Mesothelial cell of epicardium (in vitro differentiated cells): ENCODE measurements at places on chromosomes 13 and 19.

DNA sequence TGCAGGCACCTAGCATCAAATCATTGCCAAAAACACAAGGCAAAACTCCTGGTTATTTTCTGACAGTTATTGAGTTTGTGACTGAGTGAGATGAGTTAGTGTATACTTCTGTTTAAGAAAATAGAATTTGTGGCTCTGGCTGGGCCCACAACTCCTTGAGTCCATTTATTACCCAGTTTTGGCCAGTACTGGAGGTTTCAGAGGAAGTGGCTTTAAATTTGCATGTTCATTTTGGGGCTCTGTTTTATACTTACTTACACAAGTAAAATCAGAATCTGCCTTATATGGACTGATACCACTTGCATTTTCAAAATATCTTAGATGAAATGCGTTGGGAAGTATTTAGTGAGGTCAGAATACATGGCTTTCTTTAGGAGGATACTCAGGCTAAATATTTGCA is 29.0 kb downstream of the TNFSF11 start:
- no peak for DNase-seq

DNA sequence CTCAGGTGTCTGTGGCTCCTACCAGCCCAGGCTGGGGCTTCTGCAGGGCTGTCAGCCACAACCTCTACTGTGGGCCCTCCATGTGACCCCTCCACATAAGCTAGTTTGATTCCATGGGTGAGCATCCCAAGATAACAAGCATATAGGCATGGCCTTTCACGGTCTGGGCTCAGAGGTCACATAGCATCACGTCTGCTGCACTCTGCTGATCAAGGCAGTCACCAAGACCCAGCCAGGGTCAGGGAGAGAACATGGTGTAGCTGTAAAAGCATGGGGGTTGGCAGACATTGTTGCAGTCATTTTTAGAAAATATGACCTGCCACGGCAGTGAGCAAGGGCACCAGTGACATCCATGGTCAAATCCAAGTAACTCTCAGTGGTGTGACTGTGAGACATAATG is 698.8 kb downstream of the UQCRFS1 start:
- no peak for DNase-seq

DNA sequence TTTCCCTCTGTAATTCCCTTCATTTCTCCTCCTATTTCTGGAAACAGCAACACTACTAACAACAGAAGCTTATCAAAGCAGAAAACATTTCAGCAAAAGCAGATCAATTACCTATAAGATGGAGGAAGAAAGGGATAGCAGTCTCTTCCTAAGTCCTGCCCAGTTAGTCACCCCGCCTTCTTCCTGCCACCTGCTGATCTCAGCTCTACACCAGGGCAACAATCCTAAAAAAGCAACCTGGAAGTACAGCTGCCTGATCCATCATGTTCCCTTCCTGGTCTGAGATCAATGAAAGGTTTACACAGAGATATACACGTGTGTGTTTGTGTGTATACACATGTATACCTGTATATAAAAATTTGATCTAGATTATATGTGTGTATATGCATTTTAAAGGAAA is 59.4 kb downstream of the TSC22D1 start:
- no peak for DNase-seq

GRCh38 chr19:11223200-11223599 is 16.2 kb upstream of the ANGPTL8 start:
- no peak for DNase-seq

- DNase-seq = no peak
These were observed 14.7 kb downstream of the TLE5 start for GRCh38 chr19:3047496-3048189.

DNA sequence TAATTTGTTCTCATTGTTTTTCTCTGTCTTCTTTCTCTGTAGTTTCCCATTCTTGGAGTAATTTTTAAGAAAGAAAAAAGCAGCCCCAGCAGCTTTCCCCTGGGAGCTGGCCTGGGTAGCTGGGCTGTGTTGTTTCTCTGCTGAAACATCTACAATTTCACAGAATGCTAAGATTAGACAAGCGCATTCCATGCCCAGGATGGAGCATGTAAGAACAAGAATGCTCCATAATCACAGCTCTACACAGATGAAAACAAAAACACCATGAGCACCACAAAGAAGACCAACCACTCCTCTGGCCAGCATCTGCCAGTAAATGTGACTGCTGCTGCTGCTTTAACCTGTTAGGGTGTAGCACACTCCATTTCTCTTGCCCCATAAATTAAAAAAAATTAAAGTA is 239.2 kb upstream of the SLITRK1 start:
- DNase-seq = no peak

GRCh38 chr13:43935878-43936277 is 56.2 kb downstream of the LACC1 start:
- DNase-seq = no peak

- no peak for DNase-seq
These were observed 70.8 kb upstream of the FGF14 start for GRCh38 chr13:102472650-102473049.

- no peak for DNase-seq
These were observed 137.3 kb downstream of the KDM4B start for GRCh38 chr19:5106191-5106726.

GRCh38 chr13:77329911-77330584 is 3.2 kb upstream of the MYCBP2 start:
- no peak for DNase-seq

GRCh38 chr19:28960986-28961705 is 251.8 kb downstream of the UQCRFS1 start:
- DNase-seq = no peak

DNA sequence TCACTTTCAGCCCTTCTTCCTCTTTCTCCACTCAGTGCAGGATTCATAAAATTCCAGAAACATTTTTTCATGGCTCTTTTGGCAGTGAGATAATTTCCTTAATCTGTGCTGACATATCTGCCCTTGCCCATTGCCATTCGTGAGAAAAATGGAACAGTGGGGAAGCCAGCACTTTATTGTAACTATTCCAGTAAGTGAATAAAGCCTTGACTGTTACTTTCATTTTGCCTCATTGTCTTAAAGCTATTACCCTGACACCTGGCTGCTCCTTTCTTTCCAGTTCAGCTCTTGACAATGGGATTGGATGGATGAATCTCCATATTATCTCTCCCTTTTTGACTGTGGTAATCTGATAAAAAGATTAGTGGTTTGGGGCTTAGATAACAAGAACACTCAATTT is 1068.1 kb upstream of the PCDH20 start:
- DNase-seq = no peak

DNA sequence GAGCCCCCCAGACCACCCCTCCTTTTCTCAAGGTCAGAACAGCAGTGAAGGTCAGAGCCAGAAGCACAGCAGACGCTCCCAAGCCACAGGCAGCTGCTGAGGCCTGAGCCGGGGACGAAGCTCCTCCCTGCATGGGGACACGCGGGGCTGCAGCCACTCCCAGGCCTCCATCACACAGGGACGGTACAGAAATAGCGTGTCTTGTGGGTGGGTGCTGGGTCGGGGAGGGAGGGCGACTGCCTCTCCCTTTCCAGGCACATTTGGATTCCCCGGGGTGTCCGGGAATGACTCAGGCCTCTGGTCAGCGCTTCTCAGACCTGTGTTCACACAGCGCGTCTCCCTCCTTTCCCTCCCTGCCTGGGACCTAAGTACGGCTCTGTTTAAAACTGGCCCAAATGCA is 33.2 kb downstream of the RASA3 start:
- DNase-seq = no peak

DNA sequence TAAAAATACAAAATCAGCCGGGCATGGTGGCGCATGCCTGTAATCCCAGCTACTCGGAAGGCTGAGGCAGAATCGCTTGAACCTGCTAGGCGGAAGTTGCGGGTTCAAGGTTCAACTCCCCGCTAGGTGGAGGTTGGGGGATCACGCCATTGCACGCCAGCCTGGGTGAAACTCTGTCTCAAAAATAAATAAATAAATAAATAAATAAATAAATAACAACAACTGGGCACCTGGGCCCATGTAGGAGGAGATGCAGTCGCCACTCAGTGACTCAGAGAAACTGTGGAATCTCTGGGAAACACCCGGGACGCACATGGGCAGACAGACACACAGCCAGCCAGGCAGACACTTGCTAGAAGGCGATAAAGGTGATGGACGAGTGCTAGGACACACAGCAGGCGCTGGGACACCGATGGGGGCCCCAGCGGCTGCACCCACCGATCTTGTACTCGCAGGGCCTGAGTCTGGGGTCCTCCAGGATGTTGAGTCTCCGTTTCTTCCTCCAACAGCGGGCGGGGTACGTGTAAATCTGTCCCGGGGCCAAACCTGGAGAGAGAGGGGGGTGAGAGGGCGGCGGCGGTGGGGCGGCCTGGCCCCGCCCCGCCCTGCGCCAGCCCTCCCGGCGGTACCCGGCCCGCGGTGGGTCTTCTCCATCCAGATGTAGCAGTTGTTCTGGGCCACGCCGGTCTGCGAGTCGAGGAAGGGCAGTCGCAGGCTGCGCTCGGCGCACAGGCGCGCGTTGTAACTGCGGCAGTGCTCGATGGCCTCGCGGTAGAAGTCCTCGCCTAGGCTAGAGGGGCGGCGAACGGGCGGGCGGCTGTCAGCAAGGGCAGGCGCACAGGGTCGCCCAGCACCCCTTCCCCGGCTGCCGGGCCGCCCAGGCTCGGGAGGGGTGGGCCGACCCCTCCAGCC is 1.8 kb downstream of the DPF1 start:
- DNase-seq = no peak
